ENCODE measurements at places on chromosomes 7 and 10. TPM values are rescaled to one million over a fixed set of nuclear protein-coding genes. Genes with fewer than 3 reads are reported as not detected.

The NPY4R2 gene
- not detected for total RNA-seq

The HMX3 gene
- not detected for total RNA-seq

The RPEL1 gene
- not detected for total RNA-seq

The MINPP1 gene
- total RNA-seq, result 13.1 TPM

The BAMBI gene
- not detected for total RNA-seq

The KCNH2 gene
- total RNA-seq, result 0.91 TPM

The NAPEPLD gene
- total RNA-seq, result 11.3 TPM

The MYPN gene
- total RNA-seq, result not detected

The WNT8B gene
- total RNA-seq, result 0.20 TPM

The ICA1 gene
- 0.95 TPM for total RNA-seq

The SLC13A1 gene
- not detected for total RNA-seq

The MYOF gene
- 1.8 TPM for total RNA-seq

The PARD3 gene
- 0.93 TPM for total RNA-seq

The AOAH gene
- total RNA-seq, result 20.8 TPM

The TSPAN12 gene
- total RNA-seq, result 0.39 TPM

The IFIT2 gene
- total RNA-seq, result 2.4 TPM

The HOXA9 gene
- total RNA-seq, result not detected

The NKX1-2 gene
- total RNA-seq, result not detected

The ZNF727 gene
- not detected for total RNA-seq

The TMEM213 gene
- total RNA-seq, result 4.6 TPM

The PRKG1 gene
- not detected for total RNA-seq

The HABP2 gene
- total RNA-seq, result not detected

The KCNIP2 gene
- 3.4 TPM for total RNA-seq

The PPRC1 gene
- 68.0 TPM for total RNA-seq

The MMP21 gene
- total RNA-seq, result 0.24 TPM

The DKK1 gene
- not detected for total RNA-seq

The CYP3A7 gene
- total RNA-seq, result not detected

The GFRA1 gene
- not detected for total RNA-seq

The GRB10 gene
- 7.6 TPM for total RNA-seq

The SLIT1 gene
- total RNA-seq, result 0.47 TPM

The RSPH10B gene
- 0.44 TPM for total RNA-seq

The PIK3CG gene
- 36.5 TPM for total RNA-seq

The SUN3 gene
- total RNA-seq, result not detected

The ADIRF gene
- total RNA-seq, result not detected

The LIPM gene
- not detected for total RNA-seq

The CYP3A4 gene
- total RNA-seq, result not detected

The WASHC2A gene
- 36.5 TPM for total RNA-seq

The AGBL3 gene
- 2.2 TPM for total RNA-seq

The RADIL gene
- 0.15 TPM for total RNA-seq

The DPCD gene
- 3.0 TPM for total RNA-seq

The NOM1 gene
- total RNA-seq, result 42.5 TPM

The NEBL gene
- total RNA-seq, result not detected

The ACHE gene
- 0.17 TPM for total RNA-seq

The CTNNA3 gene
- not detected for total RNA-seq

The SHTN1 gene
- 0.10 TPM for total RNA-seq

The GNGT1 gene
- not detected for total RNA-seq

The PNLIP gene
- not detected for total RNA-seq

The ARHGAP22 gene
- not detected for total RNA-seq

The MBL2 gene
- total RNA-seq, result not detected

The NMT2 gene
- total RNA-seq, result 22.7 TPM

The FAM13C gene
- not detected for total RNA-seq

The TLL2 gene
- 0.10 TPM for total RNA-seq

The CAMK1D gene
- 17.6 TPM for total RNA-seq

The EIF3A gene
- 148 TPM for total RNA-seq

The CTAGE6 gene
- 1.7 TPM for total RNA-seq

The CCZ1B gene
- 84.4 TPM for total RNA-seq

The KCNMA1 gene
- total RNA-seq, result 0.17 TPM

The PTF1A gene
- total RNA-seq, result not detected

The ZDHHC4 gene
- 26.6 TPM for total RNA-seq
